Esophagus mucosa (tissue), 1 donor: ENCODE measurements at places on chromosomes 4 and X. TPM values are rescaled to one million over a fixed set of nuclear protein-coding genes. Genes with fewer than 3 reads are reported as not detected.

Gene MAGEA10
- total RNA-seq: not detected

Gene NIPAL1
- 44.2 TPM for total RNA-seq

Gene MSANTD1
- total RNA-seq: 0.28 TPM

Gene TDO2
- 0.40 TPM for total RNA-seq

Gene EMCN
- total RNA-seq: 4.7 TPM

Gene ASMT
- not detected for total RNA-seq

Gene NALF2
- total RNA-seq: 0.60 TPM

Gene RAB41
- not detected for total RNA-seq

Gene BRS3
- total RNA-seq: not detected

Gene MUC7
- not detected for total RNA-seq

Gene CYP4V2
- total RNA-seq: 3.8 TPM

Gene RS1
- total RNA-seq: not detected

Gene ADGRG4
- total RNA-seq: not detected

Gene AMTN
- not detected for total RNA-seq

- no peak for ATAC-seq
Measured at GRCh38 chrX:120612086-120612485, 8.2 kb downstream of the MCTS1 start.

GRCh38 chr4:101807351-101807750 lies 16.8 kb downstream of the BANK1 start:
- peak; percentile 36 for ATAC-seq

- ATAC-seq: no peak
Measured at GRCh38 chrX:47420265-47420664, 49.9 kb downstream of the ZNF157 start.

DNA sequence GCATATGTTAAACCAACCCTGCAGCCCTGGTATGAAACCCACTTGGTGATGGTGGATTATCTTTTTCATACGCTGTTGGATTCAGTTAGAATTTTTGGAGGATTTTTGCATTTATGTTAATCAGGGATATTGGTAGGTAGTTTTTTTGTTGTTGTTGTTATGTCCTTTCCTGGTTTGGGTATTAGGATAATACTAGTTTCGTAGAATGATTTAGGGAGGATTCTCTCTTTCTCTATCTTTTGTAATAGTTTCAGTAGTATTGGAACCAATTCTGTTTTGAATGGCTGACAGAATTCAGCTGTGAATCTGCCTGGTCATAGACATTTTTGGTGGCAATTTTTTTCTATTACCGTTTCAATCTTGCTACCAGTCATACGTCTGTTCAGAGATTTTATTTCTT lies 305.4 kb downstream of the IDS start:
- ATAC-seq: no peak

DNA sequence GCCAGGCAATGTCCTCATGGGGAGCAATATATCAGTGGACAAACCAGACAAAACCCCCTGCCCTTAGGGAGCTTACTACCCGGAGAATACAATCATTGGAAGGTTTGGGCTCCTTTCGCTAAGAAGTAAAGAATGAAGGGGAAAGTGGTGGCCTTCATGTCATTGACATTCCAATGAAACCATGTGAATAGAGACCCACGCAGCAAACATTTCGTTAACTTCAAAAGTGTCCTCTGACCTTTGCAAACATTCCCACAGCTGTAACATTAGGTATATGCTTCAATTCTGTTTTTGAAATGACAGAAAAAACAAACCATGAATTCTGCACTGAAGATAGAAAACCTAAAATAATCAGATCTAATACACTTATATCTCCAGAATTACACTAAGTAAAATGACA lies 7.0 kb downstream of the ATP8A1 start:
- no peak for ATAC-seq

- ATAC-seq: peak; percentile 89
Measured at GRCh38 chr4:4392501-4393183, 5.7 kb downstream of the NSG1 start.

GRCh38 chr4:39893693-39894072 lies 84.0 kb downstream of the PDS5A start:
- ATAC-seq: peak; percentile 25

GRCh38 chr4:40340030-40340429 lies 4.9 kb downstream of the CHRNA9 start:
- ATAC-seq: peak; percentile 66

GRCh38 chr4:187176261-187176910 lies 452.7 kb upstream of the FAT1 start:
- no peak for ATAC-seq

DNA sequence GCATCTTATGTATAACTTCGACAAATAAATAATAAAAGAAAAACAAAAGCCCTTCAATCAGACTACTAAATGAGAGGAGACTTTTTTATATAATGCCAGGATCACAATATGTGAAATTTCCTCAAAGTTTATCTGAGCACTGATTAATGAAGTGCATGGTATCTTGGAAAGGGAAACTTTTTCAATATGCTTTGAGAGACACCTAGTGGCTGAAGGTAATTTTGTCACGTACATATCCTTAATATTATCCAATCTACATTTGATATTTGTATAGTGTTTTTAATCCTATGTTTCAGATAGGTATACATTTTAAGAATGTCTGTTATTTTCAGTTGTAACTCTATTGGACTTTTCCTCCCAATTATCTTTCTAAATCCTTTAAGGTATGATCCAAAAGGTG lies 146.8 kb downstream of the KLHL4 start:
- ATAC-seq: no peak

DNA sequence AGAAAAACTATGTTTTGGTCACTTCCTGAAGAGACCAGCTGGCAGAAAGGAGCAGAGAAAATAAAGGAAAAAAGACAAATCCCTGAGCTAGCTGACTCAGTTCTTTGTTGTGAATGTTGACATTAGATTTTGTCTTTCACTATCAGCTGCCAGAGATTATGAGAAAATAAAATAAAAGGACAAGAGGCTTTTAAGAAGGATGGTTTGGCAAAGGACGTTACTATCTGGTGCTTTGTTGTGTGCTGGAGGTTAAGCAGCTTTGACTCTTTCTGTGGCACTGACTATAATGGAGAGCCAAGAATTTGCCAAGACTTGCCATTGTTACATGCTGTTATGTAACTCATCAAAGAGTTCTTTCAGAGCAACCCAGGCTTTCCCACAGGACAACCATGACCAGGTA lies 12.1 kb downstream of the ASB5 start:
- no peak for ATAC-seq

DNA sequence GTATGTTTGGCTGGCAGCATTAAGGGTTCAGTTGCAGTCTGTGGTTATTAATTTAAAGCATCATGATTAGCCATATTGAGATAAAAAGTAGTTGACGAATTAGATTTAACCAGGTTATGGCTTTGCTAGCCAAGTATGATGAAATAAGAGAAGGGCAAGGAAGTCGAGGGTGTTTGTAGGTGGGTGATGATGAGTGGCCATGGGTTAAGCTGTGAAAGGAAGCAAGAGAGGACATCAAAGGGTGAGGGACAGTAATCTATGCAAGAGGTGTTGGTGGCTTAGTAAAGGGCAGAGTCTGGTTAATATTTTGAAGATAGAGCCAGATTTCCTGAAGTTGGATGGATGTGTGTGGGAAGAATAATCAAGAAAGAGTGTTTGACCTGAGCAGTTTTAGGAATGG lies 44.5 kb downstream of the STIM2 start:
- no peak for ATAC-seq

- no peak for ATAC-seq
Measured at GRCh38 chr4:174550541-174550940, 28.3 kb upstream of the HPGD start.

- no peak for ATAC-seq
Measured at GRCh38 chr4:95963456-95963855, 123.6 kb downstream of the PDHA2 start.

- no peak for ATAC-seq
Measured at GRCh38 chrX:129316461-129316860, 206.8 kb downstream of the SMARCA1 start.

DNA sequence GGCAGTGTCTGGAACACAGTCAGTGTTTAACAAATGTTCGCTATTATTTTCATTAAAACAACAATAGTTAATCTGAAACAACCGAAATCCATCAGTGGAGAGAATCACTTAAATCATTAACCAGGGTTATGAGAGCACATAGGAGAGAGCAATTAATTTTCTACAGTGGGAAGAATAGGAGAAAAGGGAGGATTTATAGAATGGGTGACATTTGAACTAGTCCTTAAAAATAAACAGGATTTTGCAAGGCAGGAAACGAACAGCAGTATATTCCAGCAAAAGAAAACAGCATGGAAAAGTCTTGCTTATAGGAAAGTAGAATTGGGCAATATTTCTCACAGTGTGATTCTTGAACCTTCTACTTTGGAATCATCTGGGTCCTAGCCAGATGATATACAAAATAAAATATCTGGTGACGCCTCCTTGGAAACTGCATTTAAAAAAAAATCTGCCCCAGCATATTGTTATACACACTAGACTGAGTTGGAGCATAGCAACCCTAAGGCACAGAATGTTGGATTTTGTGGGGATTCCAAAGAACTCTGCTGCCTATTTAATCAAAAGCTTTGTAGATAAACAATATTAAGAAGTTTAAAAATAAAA lies 56.1 kb downstream of the INTS12 start:
- ATAC-seq: no peak

- ATAC-seq: no peak
Measured at GRCh38 chrX:107398115-107398514, 51.3 kb upstream of the FRMPD3 start.

GRCh38 chr4:178090640-178091411 lies 648.6 kb upstream of the AGA start:
- no peak for ATAC-seq

- no peak for ATAC-seq
Measured at GRCh38 chr4:101987623-101988243, 197.2 kb downstream of the BANK1 start.

GRCh38 chr4:116387937-116388474 lies 697.4 kb downstream of the TRAM1L1 start:
- ATAC-seq: no peak

DNA sequence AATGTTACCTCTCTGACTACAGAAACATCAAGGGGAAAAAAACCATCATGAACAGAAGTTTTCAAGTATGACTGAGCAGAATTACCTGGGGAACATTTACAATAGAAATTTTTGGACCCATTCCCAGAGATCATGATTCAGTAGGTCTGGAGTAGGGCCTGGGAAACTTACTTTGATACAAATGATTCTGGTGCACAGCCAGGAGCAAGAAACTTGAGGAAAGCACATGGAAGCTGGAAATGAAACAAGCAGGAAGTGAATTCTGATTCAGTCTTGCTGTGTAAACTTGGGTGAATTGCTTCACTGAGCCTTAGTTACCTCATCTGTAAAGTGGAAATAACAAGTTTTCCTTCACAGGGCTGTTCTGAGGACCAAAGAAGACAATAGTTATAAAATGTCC lies 192.5 kb upstream of the TAPT1 start:
- ATAC-seq: peak; percentile 90

- no peak for ATAC-seq
Measured at GRCh38 chrX:8194216-8194615, 23.1 kb upstream of the VCX2 start.

- no peak for ATAC-seq
Measured at GRCh38 chr4:109721033-109721432, 8.8 kb downstream of the PLA2G12A start.

- no peak for ATAC-seq
Measured at GRCh38 chr4:80446664-80447063, 111.1 kb downstream of the CFAP299 start.

DNA sequence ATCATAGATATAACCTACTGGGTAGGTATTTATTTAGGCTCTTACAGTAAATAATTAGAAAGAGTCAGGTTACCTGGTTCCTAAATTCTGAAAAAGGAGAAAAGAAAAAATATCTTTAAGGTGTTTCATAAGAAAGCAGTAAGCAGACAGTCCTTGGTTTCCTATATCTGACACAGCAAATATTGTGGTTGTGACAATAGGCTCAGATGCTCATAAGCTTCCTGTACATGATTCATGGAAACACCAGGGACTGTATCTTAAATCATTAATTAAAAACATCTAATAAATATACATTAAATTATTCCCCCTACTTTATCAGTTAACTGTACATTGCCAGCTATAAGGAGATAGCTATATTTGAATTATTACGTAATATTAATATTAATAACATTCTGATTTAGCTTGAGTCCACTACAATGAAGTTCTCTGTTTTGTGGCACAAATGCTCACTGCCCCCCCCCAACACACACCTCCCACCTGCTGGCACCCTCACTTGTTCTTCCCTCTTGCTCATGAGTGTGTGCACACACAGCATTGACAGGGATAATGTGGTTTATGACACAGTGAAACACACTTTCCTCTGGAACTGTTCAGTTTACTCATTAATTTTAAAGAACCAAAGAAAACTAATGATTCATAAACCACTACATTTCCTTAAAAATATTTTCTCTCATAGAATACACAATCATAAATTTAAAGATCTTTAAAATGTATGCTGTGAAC lies 187.4 kb downstream of the NR3C2 start:
- ATAC-seq: no peak

- ATAC-seq: no peak
Measured at GRCh38 chr4:117134386-117134785, 49.0 kb upstream of the TRAM1L1 start.

DNA sequence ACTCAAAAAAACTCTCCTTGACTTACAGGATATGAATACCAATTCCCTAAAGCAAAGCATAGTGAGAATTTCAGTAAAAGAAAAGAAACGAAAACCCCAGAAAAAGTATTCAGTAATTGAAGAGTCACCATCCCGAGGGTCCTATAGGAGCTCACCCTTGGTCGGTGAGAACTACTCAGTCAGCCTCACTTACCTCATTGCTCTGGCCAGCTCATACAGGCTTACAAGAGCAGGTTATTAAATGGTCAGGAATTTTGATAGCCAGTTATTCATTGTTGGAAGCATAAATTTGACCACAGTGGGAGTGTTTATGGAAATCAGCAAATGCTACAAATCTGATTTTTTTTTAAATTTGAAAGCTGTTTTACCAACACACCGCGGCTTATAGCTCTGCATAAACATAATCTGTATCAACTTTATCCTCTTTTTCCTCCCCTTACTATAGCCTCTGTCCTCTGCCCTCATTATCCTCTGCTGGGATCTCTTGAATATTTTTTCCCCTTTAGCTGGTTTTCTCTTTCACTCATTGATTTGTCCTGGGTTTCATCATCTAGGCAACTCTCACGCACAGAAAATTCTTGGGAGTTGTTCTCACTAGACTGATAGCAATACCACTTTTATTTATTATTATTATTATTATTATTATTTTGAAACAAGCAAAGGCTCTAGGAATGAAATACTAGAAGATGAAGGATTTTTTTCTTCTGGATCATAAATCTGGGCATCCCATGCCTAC lies 11.0 kb upstream of the CXCL2 start:
- no peak for ATAC-seq

DNA sequence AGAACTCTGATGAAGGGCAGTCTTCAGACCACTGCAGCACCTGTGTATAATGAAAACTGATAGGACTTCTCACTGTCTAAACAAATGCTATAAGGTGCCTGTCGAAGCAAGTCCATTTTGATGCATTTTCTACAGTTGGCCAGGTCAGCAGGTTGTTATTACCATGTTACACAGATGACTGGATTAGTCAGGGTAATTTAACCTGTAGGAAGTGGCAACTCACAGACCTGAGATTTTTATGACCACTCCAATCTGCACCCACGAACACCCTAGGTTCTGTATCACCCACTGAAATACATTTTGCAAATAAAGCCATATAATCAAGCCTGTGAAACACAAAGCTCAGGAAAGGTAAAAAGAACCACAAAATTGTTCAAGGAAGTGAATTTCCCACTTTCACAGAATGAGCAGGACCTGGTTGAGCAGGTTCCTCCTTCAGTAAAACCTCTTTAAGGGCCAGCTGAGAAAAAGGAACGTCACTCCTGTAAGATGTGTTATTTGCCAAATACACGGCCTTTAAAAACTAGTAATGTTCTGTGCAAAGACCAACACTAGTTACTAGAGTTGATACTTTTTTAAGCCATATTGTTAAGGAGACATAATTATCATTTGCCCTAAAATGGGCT lies 12.7 kb downstream of the MAML3 start:
- peak; percentile 74 for ATAC-seq

GRCh38 chr4:99024481-99025275 lies 29.2 kb downstream of the METAP1 start:
- ATAC-seq: peak; percentile 76
